ENCODE measurements at places on chromosomes 12 and 14.

DNA sequence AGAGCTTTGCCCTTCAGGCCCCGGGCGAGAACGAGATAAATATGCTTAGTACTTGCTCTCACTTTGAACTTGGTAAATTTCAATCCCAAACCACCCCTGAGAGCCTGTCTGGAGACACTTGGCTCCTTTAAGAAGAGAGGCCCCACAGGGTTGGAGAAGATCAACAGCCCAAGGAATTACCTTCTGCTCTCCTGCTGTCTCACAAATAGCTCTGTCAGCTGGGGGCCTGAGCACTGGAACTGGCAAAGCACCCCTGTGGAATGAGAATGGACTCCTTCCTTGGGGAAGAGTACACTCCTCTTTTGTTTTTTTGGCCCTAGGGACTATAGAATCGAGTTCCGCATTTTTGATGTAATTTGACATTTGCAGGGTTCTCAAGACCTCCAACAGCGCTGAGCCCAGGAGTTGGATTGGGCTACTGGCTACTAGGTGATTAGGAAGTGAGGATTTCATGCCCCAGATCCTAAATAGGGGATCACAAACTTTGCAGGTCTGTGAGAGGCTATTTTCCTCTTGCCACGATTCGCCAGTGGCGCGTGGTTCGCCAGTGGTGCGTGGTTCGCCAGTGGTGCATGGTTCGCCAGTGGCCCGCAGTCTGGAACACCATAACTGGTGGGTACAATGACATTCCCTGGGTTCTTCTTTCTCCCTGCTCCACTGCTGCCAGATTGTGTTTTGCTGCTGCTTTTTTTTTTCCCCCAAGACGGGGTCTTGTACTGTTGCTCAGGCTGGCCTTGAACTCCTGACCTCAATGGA is 17.8 kb upstream of the MEG3 start:
- no peak for ATAC-seq

DNA sequence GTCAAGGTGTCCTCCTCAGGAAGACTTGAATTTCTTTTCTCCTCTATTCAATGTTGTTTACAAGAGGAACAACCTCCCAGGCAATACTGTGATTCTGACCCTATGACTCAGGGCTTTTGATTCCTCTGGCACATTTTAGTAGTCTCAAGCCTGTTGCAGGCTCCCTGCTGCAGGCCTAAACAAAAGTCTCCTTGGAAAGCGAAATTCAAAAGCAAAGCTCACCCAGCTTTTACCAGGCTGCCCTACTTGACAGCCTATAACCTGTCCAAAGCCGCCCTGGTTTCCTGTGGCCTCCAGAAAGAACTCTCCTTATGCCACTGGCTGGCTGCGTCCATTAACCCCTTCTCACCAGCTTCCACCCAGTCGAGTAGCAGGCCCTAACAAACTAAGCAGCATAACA is 11.6 kb downstream of the FGD6 start:
- peak; percentile 79 for ATAC-seq

DNA sequence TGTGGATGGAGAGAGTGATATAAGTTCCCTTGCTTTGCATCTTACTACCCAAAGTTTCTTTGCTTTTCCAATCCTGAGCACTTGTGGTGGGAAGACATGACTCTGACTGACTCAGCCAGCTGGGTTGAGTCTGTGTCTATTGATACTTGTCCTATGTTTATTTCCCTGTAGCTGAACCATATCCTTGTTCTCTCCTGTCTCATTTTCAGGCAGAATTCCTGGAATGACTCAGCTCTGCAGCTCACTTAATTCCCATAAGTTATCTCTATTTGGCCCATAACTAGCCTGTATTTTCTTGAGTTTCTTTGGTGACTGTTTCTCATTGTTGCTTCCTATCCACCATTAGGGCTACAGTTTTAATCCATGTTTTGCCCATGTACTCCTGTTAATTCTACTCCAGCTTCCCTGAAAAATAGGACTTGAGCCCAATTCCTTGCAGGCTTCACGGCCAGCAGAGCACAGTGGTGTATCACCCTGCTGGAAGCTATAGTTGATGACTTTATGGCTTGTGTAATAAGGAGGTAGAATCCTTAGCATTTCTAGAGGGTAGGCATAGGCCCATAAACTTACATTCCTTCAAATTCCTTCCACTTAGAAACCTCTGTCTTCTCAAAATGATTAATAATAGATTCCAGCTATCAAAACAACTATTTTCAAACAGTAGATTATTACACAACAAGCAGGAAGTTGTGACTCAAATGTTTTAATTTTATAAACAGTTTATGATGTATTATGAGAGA is 183.1 kb downstream of the TMTC3 start:
- ATAC-seq, result peak; percentile 85

- no peak for ATAC-seq
Measured at GRCh38 chr14:26187996-26188620, 409.7 kb downstream of the NOVA1 start.

DNA sequence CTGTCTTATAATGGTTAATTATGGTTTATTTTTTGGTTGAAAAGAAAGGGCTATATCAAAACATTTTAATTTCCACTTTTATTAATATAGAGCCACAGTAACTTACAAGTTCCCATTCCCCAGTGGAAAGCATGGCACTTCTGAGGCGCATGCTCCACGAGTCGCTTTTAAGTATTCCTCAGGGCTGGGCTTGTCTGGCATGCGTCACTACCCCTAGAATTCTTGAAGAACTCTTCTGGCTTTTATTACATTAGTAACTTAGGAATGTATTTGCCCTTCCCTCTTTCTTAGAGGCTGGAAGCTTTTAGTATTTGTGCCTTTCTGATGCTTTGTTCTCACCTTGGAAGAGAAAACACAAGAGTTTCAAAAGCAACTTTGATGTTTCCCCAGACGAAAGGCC is 81.1 kb downstream of the ESR2 start:
- no peak for ATAC-seq

- no peak for ATAC-seq
Measured at GRCh38 chr12:175250-175649, 38.7 kb downstream of the SLC6A12 start.

DNA sequence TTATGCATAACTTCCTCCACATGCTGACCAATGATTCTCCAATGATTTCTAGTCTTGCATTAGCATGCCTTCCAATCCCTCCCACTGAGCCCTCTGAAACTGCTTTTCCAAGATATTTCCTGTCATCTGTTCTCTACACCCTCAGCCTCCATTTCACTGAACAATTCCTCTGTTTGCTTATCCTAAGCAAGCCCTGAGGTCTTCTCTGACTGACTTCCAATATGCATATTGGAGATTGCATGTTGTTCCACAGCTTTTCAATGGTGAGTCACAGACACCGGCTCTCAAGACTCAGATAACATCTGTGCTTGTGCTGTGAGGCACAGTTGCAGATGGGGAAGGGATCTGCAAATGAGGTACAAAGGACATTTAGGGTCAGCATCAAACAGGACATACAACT is 141.0 kb downstream of the SLC16A7 start:
- peak; percentile 69 for ATAC-seq

- ATAC-seq, result no peak
Measured at GRCh38 chr14:50728836-50729235, 60.7 kb upstream of the SAV1 start.

DNA sequence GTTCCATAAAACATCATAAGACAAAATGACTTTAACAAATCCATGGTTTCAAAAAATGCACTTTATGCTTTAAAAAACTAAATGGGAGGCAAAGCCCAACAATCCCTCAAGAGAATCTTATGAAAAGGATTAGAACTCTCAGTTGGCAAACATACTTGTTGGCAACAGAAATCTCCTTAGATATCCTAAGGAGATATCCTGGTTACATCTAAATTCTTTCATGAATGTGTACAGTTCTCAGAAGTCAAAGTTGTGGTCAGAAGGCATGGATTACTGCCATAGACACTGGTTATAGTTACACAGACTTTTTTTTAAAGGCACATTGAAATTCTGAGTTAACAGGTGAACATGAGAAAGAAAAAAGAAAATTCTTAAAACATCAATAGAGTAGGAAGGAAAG is 17.5 kb upstream of the ISM2 start:
- ATAC-seq, result no peak

DNA sequence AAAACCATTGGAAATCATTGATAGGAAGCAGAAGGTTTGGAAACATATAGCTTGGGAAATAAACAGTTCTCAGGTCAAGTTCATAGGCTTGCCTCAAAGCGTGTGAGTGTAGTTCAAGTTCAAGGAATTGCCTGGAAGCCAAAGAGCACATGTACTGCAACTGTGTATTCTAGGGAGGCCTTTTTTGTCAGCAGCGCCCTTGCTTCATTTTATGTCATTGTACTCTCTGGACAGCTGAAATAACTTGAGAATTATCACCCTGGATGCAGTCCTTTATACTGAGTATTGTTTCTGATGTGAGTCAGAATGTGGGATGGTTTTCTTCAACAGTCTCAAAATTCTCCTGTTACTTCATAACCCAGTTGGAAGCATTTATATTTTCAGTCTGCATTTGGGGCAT is 16.0 kb upstream of the EVL start:
- peak; percentile 18 for ATAC-seq

GRCh38 chr12:132803888-132804287 is 24.8 kb downstream of the GOLGA3 start:
- no peak for ATAC-seq

DNA sequence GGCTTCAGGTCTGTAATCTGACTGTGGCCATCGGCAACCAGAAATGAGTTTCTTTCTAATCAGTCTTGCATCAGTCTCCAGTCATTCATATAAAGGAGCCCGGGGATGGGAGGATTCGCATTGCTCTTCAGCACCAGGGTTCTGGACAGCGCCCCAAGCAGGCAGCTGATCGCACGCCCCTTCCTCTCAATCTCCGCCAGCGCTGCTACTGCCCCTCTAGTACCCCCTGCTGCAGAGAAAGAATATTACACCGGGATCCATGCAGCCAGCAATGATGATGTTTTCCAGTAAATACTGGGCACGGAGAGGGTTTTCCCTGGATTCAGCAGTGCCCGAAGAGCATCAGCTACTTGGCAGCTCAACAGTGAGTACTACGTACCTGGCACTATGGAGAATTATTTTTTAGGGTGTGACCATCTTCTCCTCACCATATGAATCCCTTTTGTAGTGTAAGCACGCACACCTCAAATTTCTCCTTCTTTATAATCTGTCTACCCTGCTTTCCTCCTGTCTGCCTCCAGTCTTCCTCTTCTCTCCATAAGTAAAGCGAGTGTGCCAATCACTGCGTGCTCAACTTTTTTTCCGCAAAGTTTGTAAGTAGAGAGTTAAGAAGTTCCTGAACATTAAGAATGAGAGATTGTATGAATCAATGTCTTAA is at the start of gene TPH2:
Gene TPH2, plus strand, starts transcription at position 118 of the 658 bp plus-strand sequence. Its CDS starts 142 bp downstream, at position 260.
- ATAC-seq, result peak; percentile 60

- no peak for ATAC-seq
Measured at GRCh38 chr14:89667983-89668382, 250.9 kb upstream of the FOXN3 start.

GRCh38 chr14:105355049-105355575 is 40.6 kb downstream of the PACS2 start:
- no peak for ATAC-seq

DNA sequence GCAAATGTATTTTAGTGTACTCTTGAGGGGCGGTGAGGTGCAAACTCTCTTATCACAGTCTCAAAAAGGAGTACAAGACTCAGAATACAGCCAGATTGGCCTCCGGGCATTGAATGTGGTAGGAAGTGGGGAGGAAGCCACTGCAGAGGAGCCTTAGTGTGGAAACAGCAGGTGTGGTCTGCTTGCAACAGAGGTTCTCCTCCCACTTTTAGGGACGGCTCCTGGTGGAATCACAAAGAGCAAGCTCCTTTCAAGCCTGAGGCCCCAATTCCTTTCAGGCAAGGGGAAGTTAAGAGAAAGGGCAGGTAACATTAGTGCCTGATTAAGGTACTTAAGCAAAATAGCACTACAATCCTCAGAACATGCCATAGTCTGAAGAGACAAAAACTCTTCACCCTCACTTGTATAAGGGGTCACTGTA is 23.7 kb upstream of the SLC2A3 start:
- peak; percentile 44 for ATAC-seq

DNA sequence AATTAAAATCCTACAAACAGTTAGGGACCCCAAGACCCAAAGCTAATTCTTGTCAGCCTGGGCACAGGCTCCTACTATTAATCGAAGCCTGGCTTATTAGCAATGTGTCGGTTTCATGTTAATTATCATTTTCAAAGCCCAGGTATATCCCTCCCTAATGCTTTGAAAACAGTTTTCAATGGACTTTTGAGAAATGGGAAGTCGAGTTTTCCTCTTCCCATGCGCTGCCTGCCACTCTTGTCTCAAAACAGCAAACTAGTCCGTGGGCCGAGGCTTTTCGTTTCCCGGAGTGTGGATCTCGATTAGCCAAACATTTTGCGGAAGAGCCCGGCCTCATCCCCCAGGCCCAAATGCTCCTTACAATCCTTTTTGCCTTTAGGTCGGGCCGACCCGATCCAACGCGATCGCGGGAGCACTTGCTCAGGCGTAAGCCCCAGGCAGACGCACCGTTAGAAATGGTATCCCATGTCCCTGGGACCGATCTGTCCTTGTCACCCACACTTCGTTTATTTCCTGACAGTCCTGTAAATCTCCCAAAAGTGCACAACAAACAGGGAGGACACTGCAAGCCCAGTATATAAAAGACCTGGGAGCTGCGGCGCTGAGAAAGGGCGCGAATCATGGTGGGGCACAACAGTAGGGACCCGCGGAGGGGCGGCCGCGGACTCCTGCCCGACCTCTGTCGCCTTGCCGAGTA is 1.5 kb downstream of the SIX6 start:
- ATAC-seq, result no peak

DNA sequence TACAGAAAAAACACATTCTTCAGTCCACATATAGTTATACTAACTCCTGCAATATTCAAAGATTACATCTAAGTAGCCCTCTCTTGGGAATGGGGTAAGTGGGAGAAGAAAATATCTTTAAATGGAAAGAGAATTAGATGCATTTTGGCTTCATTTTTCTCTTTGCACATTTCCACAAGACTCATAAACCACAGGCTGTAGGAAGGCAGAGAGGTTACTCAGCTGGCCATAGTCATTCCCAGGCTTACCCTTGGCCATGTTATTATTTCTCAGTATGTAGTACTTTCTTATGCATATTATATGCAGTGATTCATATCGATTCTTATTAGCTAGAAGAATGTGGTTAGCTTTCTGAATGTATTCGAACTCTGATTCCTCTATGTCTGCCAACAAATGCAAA is 92.2 kb downstream of the PTPRR start:
- ATAC-seq, result no peak

DNA sequence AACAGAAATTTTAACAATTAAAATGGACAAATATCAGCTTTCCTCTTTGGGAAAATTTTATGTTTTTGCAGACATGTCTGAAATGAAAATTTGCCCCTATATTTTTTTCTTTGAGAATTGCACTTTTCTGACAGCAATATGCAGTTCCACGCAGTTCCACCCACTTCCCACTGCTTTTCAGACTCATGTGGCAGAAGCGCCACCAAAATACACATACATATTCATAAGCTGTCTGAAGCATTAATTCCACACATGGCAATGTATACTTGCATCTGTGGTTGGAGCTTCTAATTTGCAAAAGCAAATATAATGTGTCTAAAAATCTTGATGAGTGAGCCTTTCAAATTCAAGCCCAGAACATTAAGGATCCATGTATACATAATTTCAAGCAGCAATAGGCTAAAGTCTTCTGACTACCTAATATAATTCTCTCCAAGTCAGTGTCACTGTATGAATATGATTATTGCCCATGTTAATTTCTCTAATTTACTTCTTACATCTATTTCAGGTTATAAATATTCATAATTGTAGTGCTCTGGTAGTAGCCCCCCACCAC is 129.5 kb downstream of the PRKD1 start:
- ATAC-seq, result no peak

Measured in esophagus mucosa (tissue), 1 donor.